WTC11 (cell line): ENCODE measurements at places on chromosomes 5 and 9.

GRCh38 chr5:150313501-150313900 is 10.8 kb upstream of the ARSI start:
- no peak for DNase-seq

- DNase-seq, result no peak
These were observed 593.8 kb downstream of the CDK5RAP2 start for GRCh38 chr9:119986205-119986604.

- no peak for DNase-seq
These were observed 6.5 kb upstream of the GGTA1 start for GRCh38 chr9:121505903-121506735.

DNA sequence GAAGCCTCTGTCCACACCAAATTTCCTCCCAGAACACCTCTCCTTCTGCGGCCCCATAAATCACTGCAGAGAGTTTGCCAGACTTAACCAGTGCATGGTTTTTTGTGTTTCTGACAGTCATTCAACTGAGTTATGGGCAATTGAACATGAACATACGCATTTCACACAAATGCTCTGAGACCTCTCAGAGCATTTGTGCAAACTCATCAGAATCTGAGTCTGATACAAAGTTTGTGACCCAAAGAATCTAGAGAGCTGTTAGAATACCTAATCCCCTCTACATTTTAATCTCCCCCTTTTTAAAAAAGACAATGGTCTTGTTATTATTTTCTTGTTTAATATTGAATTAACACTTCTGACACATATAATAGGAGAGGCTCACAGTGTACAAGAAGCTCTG is 416.9 kb upstream of the SMARCA2 start:
- no peak for DNase-seq

DNA sequence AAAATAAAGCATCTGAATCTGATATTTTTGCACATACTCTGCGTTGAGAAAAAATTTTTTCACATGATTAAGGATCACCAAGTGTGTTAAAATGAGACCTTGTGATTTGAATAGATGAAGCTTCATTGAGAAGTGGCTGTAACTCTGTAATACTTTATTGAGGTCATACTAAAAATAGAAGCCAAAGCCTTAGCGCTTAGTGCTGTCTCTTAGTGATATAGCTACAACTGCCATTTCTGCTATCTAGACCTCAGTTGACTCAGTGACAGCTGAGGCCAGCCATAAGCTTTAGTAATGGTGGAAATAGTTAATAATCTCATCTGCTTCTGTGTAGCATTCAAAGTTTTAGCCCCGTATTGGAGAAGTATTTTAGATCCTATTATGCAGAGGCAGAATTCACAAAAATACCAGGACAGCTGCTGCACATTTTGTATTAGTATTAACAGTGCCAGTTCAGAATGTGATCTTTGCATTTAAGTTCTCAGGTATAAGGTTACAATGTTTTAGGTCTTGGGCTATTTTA is 107.4 kb upstream of the SGCD start:
- DNase-seq, result no peak

DNA sequence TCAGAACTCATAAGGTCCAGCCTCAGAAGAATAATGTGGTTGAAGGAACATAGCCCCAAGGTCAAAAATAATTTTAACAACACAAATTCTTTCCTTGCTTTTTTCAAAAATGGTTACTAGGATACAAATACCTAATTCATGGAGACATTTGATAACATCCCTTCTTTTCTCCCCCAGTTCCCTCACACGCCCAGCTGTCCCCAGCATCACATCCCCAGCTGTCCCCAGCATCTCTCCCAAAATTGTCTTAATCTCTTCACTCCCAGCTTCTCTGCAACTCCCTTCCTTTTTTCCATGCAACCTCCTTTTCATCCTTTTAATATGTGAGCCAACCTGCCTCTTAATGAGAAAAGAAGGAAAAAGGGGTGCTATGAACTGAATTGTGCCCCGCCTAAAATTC is 77.8 kb downstream of the FSTL4 start:
- DNase-seq, result no peak

DNA sequence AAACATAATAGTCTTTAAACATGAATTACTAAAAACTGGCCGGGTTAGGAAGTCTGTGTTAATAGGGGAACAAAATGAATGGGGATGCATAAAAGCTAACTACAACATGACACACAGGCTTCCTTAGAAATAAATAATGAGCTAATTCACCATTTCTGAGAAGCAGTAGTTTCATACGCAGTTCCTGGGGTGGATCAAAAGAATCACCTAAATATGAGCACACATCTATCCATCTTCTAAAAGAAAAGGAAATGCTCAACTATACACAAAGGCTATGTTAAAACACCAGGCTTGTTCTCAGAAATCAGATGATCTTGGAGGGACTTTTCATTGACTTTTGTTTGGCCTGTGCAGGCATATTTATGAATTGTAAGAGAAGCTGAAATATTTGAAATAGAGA is 373.0 kb downstream of the ARRDC3 start:
- no peak for DNase-seq

GRCh38 chr9:15738011-15738410 is 185.2 kb downstream of the CCDC171 start:
- no peak for DNase-seq

GRCh38 chr9:20754556-20754955 is 70.5 kb downstream of the FOCAD start:
- DNase-seq, result no peak

DNA sequence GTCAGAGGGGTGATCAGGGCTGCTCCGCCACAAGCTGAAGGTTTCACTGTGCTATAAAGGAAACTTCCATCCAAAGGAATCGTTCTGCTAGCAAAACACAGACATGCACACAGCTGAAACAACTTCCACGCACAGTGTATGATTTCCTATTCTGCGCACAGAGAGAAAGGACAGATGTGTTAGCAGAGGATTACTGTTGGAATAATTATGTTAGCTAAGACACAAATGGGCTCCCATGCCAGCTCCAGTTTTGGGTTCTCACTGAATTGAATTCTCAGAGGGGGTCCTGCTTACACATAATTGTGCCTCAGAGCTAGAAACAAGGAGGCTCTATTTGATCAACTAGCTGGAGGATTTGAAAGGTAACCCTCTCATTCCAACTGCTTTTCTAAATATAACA is 352.4 kb downstream of the IRX2 start:
- DNase-seq, result no peak

DNA sequence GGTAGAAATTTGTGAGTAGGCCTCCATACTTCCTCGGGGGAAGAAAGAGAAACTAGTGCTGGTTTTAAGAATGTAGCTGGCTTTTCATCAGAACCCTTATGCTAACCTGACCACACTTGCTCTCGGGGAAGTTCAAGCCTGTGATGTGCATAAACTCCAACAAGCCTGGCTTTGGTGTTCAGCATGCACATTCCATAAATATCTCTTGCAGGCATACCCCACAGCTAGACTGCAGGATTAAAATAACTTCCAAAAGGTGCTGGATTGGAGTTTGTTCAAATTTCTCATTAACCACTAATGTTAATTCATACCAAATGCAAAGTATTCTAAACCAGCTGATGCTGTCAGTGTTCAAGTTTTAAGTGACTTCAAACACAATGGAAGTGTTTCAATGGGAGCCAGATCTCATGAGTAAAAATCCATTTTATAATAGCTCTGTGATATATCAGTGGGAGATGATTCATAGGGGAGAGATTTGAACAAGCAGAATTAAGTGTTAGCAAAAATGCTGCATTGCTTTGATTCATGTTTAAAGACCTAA is 79.4 kb downstream of the NPR3 start:
- no peak for DNase-seq

DNA sequence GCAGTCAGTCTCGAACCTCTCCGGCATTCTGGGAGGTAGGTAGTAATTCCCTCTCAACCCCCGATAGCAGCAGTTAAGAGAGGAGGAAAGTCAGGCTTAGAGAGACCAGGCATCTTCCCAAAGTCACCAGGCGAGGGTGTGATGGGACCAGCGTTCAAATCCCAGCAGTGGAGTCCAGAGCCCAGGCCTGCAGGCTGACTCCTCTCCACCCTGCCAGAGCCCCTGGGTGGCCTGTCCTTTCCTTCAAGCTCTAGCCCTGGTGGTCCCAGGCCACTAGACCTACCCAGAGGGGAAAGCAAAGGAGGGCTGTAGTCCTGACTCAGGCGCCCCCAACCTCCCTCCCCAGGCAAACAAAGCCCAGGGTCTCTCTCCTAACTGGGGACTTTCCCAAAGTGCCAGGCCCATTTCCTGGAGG is 4.2 kb upstream of the NR5A1 start:
- no peak for DNase-seq

DNA sequence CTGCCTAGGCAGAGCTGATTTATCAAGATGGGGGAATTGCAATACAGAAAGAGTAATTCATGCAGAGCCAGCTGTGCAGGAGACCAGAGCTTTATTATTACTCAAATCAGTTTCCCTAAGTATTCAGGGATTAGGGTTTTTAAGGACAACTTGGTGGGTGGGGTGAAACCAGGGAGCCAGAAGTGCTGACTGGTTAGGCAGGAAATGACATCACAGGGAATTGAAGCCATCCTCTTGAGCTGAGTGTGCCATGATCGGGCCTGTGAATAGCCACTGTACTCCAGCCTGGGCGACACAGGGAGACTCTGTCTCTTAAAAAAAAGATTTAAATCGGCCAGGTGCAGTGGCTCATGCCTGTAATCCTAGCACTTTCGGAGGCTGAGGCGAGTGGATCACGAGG is 45.3 kb upstream of the CDK5RAP2 start:
- DNase-seq, result no peak

DNA sequence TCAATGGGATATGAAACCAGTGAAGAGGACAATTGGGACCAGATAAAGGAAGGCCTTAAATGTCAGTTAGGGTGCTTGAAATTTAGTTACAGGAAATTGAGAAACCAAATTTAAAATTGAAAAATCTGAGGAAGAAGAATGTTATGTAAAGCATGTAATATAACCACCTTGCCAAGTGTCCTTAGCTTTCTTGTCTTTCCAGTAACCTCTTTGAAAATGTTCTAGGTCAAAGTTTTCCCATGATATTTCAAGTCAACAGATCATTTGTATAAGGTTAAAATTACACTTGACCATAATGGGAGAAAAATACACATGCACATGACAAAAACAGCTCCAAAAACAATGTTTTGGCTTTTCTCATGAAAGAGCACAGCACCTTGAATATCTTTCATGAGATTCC is 21.1 kb downstream of the LOX start:
- no peak for DNase-seq

GRCh38 chr5:125848751-125849150 is 574.5 kb upstream of the GRAMD2B start:
- no peak for DNase-seq

DNA sequence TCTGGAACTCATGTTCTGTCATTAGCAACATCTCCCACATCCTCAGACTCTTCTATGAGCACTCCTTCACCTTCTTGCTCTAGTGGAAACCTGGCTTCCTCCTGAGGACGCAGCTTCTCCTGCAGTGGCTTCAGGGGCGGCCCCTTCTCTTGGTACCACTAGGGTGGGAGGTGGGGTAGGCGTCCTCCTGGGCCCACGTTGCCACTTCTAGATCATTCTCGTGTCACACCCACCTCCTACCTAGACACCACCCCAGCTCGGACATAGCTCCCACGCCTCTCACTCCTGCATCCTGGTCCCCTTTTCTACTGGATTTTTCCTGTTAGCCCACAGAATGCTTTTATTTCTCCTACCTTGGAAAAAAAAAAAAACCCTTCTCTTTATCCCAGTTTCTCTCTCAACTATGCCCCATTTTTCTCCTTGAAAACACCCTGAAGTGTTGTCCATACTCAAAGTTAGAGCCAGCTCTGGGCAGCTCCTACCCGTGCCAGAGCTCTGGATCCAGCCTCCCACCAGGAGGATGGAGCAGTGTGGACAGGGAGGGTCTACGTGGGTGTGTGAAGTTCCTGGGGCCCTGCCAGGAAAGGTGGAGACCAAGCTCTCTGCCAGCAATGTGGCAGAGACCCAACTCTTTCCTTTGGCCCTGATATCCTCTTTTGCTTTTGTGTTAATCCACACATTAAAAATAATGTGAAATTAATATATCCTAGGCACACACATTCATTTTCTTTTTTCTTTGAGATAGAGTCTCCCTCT is 179.2 kb downstream of the HSPA4 start:
- DNase-seq, result no peak

GRCh38 chr5:168869615-168870227 is 290.6 kb upstream of the PANK3 start:
- DNase-seq, result no peak

GRCh38 chr9:99109522-99109921 is 4.6 kb downstream of the TGFBR1 start:
- no peak for DNase-seq

DNA sequence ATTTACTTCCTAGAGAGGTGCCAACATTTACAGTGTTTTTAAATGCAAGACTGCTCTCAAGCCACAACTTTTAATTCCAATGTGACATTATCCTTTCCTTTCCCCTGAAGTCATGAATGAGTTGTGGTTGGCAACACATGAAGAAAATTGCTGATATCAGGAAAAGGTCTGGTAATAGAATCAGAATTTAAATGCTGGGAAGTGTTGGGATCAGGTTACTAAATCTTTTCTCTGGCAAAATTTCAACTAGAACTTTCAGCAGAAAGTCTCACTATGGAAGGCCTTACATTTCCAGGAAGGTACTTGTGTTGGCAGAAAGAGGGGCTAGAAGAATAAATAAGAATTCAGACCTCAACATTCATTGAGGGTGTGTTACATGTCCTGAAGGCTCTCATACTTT is 10.6 kb upstream of the SLC44A1 start:
- DNase-seq, result no peak

GRCh38 chr9:134995792-134996120 is 78.0 kb upstream of the FCN1 start:
- DNase-seq, result no peak

- DNase-seq, result no peak
These were observed 58.7 kb downstream of the NXNL2 start for GRCh38 chr9:88593537-88594185.

GRCh38 chr5:113215401-113216060 is 219.3 kb downstream of the TSSK1B start:
- no peak for DNase-seq

DNA sequence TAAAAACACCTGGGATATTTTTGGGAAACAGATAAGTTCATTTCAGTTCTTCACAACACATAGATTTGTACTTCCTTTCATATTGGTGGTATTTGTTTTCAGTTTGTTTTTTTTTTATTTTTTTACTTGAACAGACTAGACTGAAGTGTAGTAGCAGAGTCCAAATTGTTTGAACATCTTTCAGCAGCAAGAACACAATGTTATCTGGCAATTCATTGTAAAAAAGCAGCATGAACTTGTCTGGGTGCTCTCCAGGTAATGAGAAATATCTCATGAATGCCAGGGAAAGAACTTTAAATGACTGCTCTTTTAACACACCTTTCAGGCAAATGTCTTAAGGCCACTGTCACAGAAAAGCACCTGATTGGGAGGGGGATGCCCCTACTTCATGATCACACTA is 113.4 kb downstream of the ARL15 start:
- DNase-seq, result no peak

- no peak for DNase-seq
These were observed 1.1 kb upstream of the NOTCH1 start for GRCh38 chr9:136546697-136547501.

GRCh38 chr9:128556926-128557634 is 4.7 kb downstream of the SPTAN1 start:
- no peak for DNase-seq

DNA sequence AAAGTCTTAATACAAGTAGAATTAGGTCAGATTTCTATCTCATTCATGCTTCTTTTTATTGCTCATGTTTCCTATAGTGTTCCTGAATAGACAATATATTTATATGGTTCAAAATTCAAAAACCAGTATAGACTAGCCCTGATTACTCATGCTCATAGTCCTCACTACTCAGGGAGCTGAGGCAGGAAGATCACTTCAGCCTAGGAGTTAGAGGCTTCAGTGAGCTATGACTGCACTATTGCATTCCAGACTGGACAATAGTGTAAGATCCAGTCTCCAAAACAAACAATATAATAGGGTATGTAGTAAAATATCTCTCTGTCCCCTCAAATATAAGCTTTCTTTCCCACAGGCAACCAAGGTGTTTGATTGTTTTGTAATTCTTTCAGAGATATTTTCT is 2.4 kb downstream of the ANKRD31 start:
- DNase-seq, result no peak
